ENCODE measurements at places on chromosomes 11 and 22.

DNA sequence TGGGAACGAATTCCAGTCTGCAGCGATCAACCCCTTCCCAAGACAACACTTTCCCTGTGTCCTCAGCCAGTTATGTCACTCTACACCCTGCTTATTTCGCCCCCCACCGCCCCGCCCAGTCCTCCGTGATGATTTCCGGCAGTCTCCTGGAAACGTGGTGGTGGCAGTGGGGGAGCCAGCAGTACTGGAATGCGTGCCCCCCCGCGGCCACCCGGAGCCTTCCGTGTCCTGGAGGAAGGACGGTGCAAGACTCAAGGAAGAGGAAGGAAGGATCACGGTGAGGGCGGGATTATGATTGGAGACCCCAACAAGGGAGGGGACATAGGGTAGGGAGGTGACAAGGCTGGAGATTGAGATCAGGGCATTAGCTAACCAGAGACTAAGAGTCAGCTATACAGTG is 4.1 kb downstream of the ROBO3 start:
- no peak for DNase-seq

DNA sequence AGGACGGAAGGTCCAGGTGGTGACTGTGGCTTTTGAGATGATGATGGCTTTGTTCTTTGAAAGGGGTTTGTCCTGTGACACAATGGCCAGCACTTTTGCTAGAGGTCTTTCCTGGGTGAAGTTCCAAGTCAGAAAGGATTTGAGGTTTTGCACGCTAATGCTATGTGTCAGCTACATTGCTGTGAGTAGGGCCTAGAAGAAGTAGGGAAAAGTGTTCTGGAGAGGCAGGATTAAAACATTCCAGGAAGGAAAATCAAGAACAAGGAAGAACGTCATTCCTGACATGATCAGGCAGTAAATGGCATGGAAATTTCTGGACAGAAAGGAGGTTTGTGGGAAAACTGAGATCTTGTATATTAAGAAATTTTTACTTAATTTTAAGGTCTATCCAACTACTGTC is 290.7 kb downstream of the NTM start:
- DNase-seq, result no peak

GRCh38 chr11:2769409-2770095 is 69.8 kb upstream of the KCNQ1OT1 start:
- DNase-seq, result no peak

GRCh38 chr11:113124006-113124405 is 162.8 kb downstream of the NCAM1 start:
- DNase-seq, result no peak

GRCh38 chr11:82732734-82733443 is 775 bp downstream of the FAM181B start:
- DNase-seq, result no peak

- DNase-seq, result no peak
These were observed 21.3 kb upstream of the SHISAL1 start for GRCh38 chr22:44333847-44334635.

- peak; percentile 57 for DNase-seq
These were observed 17.7 kb upstream of the CDON start for GRCh38 chr11:126080161-126080941.

DNA sequence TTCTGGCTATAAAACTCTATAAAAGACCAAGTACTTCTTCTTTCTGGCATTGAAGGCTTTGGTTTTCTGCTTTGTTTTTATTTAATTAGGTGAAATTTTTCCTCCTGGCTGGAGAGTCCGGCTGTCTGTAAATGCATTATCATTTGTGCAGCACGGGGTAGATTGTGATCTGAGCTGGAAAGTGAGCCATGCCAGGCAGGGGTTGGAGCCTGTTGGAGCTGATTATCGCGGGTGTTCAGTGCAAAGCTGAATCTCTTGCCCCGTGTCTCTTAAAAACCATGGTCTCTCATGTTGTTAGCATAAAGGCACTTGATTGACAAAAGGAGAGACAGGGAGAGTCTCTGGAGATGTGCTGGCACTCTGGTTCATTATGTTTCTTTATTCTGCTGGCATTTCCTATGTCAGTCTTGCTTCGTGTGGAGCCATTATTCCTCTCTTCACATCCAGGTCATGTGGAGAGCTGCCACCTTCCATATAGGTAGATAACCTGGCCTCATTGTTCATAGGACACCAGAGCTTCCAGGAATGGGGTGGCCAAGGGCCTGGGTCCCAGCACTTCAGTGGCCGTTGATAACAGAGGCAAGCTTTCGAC is 75.2 kb downstream of the LDLRAD3 start:
- DNase-seq, result no peak

- no peak for DNase-seq
These were observed 330 bp upstream of the POLD3 start for GRCh38 chr11:74592063-74592440.

- no peak for DNase-seq
These were observed 40.2 kb upstream of the SLC25A1 start for GRCh38 chr22:19218541-19219233.

GRCh38 chr22:41928593-41929417 is 2.2 kb upstream of the TNFRSF13C start:
- no peak for DNase-seq

DNA sequence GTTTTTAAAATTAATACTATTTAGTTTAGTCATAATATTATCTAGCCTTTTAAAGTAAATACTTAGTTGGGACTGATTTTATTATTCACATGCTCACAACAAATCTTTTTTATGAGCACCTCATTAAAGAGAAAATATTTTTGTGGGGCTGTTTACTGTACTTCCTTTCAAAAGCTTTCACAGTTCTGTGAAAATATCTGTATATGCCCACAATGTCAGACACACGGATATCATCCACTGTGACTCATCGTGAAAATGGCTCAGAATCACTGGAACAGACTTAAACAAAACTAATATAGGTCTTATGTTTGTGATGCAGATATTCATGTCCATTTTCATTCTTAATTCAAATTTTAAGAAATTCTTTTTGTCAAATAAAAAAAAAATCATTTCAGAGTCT is 305.2 kb downstream of the RAB38 start:
- DNase-seq, result no peak

GRCh38 chr22:39205344-39206021 is 39.3 kb downstream of the PDGFB start:
- DNase-seq, result peak; percentile 24

GRCh38 chr11:47257517-47258316 is at the start of gene NR1H3:
NR1H3 (plus strand) TSS chr11:47257996; CDS start chr11:47259217, 1,221 bp downstream.
- DNase-seq, result peak; percentile 84

GRCh38 chr11:12768726-12769673 is 94.8 kb downstream of the TEAD1 start:
- no peak for DNase-seq

DNA sequence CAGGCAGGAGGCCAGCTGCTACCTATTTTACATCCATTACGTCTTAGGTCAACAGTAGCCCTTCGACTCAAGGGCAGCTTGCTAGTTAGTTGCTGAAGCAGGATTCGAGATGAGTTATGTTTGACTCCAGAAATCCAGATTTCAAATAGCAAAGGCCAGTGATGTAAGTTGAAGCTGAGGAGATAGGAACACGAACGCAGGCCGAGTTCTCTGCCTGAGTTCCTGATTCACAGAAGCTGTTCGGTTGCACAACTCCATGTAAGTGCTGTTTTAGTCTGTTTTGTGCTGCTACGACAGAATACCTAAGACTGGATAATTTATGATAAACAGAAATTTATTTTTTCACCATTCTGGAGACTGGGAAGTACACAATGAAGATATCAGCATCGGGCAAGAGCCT is 111.2 kb downstream of the SLC1A2 start:
- DNase-seq, result no peak

DNA sequence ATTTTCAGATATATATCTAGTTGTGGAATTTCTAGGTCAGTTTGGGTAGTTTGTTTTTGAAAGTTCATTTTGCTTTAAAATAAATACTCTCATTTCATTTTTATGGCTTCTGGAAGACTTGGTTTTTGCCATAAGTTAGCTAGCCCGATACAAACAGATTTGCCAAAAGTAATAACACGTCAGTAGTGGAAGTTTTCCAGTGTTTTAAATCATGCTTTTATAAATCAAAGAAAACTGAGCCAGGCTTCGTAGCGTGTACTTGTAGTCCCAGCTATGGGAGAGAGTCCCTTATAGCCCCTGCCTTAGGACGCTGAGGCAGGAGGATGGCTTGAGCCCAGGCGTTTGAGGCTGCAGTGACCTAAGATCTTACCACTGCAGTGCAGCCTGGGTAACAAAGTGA is 21.7 kb upstream of the MICALL1 start:
- DNase-seq, result no peak

- DNase-seq, result no peak
These were observed 219.0 kb upstream of the ZBED5 start for GRCh38 chr11:11076879-11077278.

- DNase-seq, result peak; percentile 40
These were observed 14.9 kb upstream of the NAV2 start for GRCh38 chr11:19697721-19698121.

GRCh38 chr22:33922349-33922681 is 2.0 kb upstream of the LARGE1 start:
- DNase-seq, result peak; percentile 66

DNA sequence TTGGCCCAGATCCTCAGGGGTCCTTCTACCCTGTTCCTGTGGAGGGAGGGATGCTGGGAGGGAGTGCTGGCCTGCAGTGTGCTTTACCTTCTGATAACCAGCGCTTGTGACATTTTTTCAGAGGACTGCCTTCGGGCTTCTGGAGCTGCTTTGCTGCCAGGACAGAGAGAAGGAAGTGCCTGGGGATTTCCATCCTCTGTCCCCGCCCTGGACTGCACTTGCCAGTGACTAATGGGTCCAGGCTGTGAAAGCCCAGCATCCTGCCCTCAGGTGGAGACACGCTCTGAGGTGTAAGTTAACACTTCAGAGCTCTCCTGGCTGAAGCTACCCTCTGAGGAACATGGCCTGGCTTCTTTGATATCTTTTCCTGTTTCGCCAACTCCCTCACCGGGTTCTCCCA is 158.7 kb upstream of the SYT13 start:
- no peak for DNase-seq

- no peak for DNase-seq
These were observed 23.0 kb downstream of the ZNF202 start for GRCh38 chr11:123718469-123718868.

DNA sequence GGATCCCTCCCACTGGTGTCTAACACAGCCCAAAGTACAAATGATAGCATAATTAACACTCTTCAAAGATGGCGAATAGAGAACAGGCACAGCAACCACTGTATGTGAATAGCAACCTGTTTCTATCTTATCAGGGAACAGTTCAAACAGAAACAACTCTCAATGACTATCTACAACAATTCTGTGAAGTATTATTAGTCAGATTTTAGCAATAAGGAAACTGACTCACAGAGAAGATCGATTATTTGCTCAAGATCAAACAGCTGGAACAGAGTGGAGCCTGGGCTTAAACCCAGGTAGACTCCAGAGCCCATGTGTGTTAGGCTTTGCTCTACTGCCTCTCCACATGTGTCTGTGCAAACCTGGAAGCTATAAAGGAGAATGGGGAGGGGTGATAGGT is 88.7 kb downstream of the C11orf58 start:
- no peak for DNase-seq

DNA sequence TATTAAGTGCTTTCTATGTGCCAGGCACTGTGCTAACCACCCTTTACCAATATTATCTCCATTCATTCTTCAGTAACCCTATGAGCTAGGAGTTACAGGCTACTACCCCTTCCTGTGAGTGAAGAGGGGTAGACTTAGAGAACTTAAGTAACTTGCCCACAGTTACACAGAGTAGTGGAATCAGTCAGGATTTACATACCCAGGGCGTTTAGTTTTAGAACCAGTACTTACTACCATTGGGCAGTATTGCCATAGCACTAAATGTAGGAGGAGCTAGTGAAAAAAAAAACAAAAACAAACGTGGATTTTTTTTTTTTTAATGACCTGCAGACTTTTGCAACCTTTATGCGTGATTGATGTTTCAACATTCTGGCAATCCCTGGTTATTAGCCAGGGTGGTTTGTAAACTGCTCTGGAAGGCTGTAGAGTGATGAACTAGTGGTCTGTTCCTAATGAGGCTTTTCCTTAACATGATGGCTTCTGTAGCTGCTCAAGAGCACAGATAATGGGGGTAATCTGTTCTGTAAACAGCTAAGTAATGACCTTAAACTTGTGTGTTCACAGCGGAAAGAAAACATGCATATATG is 11.4 kb downstream of the TBCEL start:
- DNase-seq, result no peak

- DNase-seq, result no peak
These were observed 122.1 kb upstream of the ISX start for GRCh38 chr22:34943830-34944229.

Measured in SJCRH30 (cell line).